ENCODE measurements at places on chromosomes 1 and 21.

GRCh38 chr1:114033216-114033706 is 54.0 kb downstream of the OLFML3 start:
- no peak for DNase-seq

GRCh38 chr1:76593618-76594017 is 273.7 kb upstream of the ST6GALNAC5 start:
- no peak for DNase-seq

GRCh38 chr1:185495898-185496297 is 178.9 kb upstream of the IVNS1ABP start:
- no peak for DNase-seq

DNA sequence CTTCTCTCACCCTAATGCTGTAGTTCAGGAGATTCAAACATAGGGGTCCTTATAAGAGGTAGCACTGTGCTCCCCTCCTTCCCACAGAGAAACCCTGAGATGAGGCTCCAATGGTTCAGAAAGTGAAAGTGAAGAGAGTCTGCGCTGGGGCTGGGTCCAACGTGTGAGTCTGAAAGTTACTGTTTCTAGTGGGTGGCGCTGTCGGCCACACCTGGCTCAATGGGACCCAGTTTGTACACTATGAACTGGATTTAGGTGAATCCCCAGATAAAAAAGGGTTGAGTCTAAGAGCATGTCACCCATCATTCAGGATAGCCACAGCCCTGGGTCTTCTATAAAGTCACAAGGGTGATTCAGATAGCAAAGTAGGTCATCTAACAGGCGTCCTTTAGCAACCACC is 2.8 kb downstream of the SMCP start:
- DNase-seq = no peak

DNA sequence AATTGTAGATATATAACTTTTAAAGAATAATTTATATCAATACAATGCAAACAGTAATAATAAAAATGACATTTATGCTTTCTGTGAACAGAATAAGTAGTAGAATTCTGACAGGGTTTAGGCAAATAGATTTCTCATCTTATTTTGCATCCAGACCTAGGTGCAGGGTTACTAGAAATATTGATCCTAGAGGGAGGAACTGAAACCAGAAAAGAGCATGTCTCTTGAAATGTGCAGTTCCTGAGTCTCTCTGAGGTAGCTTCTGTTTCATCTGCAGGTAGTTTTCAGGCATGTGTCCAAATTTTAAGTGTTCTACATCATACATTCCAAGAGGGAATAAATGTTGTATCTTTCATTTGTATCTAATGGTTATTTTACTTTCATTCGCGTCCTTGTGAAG is 631.9 kb upstream of the ADGRL4 start:
- DNase-seq = no peak

Measured in stimulated activated CD4-positive, alpha-beta T cell treated with anti-CD3 and anti-CD28 coated beads, Interleukin-4, amount 100 ng/mL, for 4 hours (primary cell).